ENCODE measurements at places on chromosomes 12 and 14.

- DNase-seq = no peak
Measured at GRCh38 chr12:24078318-24078765, 128.9 kb upstream of the SOX5 start.

- no peak for DNase-seq
Measured at GRCh38 chr14:88140874-88141273, 135.9 kb downstream of the GPR65 start.

- no peak for DNase-seq
Measured at GRCh38 chr12:12425001-12425400, 68.1 kb downstream of the BORCS5 start.

DNA sequence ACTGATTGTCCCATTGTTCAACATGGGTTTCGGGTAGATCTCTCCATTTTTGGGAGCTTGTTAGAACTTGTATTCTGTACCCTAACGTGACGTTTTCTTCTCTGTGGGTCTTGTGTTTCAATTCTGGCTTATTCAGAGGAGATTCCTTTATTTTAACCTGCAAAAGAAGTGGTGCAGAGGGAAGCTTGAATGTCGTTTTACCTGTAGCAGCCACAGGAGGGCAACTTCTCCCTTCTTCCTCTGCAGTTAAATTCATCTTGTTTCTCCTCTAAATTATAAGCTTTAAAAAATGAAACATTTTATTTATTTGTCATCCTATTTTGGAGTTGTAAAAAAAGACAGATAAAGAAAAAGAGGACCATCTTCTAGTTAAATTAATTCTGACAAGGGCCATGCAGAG lies 13.7 kb upstream of the CLEC4D start:
- DNase-seq = no peak

GRCh38 chr14:90277581-90278198 lies 21.3 kb downstream of the PSMC1 start:
- no peak for DNase-seq

DNA sequence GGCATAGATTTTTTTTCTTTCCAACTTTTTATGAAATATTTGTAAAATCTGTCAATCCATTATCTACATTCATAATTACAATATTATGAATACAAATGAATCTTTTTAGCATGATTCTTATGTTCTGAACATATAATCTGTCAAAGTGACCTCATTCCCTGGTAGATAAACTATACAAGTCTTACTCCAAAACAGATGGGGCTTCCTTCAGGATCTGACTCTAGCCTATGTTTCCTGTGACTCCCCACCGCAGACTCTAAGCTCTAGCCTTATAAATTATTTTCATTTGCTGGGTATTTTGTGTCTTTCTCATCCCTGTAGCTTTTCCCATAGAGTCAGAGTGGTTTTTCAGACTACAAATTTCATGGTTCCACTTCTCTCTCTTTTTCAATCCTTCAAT lies 202.1 kb upstream of the KITLG start:
- DNase-seq = no peak

DNA sequence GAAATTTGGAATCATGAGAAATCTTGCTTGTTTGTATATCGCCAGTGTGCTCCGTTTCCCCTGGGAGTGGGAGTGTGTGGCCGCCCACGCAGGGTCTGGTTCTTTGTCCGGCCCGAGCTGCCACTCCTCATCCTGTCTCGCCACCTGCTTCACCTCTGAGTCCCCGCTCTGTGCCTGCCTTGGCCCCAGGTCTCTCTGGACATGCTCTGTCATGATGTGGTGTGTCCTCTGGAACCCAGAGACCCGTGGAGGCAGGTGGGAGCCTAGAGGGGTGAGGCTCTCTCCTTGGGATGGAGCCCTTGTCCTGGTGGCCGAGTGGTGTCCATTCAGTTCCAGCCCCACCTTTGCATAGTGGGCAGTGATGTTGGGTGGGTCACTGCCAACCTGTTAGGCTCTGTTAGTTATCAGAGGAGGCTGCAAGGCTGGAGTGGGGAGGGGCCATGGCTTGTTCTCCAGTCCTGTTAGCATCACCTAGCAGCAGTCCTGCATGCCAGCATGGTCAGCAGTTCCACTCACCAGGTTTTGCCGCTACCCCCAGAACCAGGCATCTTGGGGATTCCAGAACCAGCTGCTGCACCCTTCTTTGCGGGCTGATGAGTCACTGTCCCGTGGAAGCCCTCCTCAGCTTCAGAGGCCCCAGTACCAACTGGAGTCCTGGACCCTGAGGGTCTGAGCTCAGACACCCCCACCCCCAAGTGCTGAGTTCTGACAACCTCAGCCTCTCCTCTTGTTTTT lies 76.5 kb downstream of the EP400 start:
- DNase-seq = no peak

- no peak for DNase-seq
Measured at GRCh38 chr14:103521951-103522563, 573 bp downstream of the CKB start.

DNA sequence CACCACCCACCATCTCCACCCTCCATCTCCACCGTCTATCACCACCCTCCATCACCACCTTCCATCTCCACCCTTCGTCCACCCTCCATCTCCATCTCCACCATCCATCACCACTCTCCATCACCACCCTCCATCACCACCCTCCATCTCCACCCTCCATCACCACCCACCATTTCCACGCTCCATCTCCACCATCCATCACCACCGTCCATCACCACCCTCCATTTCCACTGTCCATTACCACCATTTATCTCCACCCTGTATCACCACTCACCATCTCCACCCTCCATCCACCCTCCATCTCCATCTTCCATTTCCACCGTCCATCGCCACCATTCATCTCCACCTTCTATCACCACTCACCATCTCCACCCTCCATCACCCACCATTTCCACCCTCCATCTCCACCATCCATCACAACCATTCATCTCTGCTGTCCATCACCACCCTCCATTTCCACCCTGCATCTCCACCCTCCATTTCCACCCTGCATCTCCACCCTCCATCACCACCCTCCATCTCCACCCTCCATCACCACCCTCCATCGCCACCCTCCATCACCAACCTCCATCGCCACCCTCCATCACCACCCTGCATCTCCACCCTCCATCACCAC lies 6.1 kb upstream of the CEP170B start:
- DNase-seq = no peak

DNA sequence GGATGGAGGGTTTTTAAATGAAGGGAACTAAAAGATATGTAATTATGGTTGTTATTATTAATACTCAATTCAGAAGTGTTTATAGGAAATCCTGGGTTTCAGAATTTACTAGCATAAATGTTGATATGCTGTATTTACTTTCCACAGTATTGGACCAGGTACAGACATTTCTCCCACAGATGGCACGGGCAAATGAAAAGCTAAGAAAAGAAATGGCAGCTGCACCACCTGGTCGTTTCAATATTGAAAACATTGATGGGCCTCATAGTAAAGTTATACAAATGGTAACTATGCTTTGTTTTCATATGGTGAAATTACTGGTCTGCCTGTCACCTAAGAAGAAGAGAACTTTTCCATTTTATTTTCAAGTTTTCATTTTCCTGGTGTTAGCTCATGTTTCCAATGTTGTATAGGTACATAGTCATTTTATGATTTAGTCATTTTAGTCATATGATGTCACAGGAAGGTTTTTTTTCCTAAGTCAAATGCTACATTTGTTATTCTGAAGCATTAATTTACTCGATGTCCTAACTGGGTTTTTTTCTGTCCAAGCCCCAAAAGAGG lies 5.5 kb downstream of the NOPCHAP1 start:
- DNase-seq = no peak

GRCh38 chr12:76836633-76837032 lies 42.2 kb downstream of the CSRP2 start:
- no peak for DNase-seq

DNA sequence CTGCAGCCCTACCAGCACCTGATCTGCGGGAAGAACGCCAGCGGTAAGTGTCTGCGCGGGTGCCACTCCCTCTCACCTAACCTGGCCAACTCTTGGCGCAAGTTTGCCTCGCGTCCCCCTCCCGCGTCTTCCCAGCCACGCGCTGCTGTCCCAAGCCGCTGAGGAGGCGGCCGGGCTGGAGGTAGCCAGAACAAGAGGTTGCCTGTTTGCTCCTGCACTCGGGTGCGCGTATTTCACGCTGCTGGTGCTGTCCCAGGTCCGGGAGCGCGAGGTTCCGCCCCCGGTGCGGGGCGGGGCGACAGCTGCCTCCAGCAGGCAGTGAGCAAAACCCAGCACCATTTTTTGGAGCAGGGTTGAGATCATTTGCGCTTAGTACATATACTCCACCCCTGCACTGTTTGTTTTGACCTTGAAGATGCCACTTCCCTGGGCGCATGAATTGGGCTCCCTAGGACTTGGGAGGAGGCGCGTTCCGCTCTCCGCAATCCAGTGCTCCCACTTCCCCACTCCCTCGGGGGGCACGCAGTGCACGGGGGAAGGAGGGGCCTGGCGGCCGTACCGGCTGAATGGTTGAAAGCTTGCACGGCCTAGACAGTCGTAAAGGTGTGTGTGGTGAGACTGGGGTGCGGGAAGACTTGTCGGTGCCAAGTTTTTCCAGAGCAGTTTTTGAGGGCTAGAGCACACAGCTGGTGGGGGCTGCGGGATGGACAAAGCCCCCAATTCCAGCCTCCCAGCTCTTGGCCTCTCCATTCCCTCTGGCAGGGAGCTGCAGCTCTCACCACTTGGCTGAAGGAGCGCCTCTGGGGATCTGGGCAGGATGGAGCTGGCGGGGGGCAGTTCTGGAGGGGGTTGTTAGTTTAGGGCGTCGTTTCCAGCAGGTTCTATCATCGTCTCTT lies 226.9 kb upstream of the CRY1 start:
- no peak for DNase-seq

DNA sequence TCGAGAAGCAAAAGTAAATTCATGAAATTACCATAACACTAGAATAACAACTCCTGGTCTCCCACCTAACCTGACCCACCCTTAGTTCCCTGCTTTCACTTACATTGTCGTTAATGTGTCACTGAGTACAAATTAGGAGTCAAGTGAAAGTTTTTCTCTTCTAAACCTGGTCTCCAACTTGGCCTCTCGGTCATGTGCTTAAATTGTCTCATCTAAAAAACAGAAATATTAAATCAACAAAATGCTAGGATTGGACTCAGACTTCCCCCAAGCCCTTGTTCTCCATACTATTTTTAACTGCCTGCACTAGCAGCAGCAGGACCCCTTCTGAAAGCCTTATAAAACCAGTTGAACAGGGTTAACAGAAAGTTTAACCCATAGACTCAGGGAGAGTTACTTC lies 1.8 kb upstream of the BTG1 start:
- no peak for DNase-seq

GRCh38 chr12:93668919-93669418 lies 8.2 kb upstream of the CRADD start:
- no peak for DNase-seq
